ENCODE measurements at places on chromosomes 3 and 15. TPM values are rescaled to one million over a fixed set of nuclear protein-coding genes. Genes with fewer than 3 reads are reported as not detected.

- ATAC-seq: no peak
These were observed 17.9 kb downstream of the FAM174B start for GRCh38 chr15:92637626-92638025.

GRCh38 chr3:13712682-13713180, 163.8 kb downstream of the FBLN2 start:
- no peak for ATAC-seq

ZDHHC23 gene
- 2.7 TPM for total RNA-seq

DNA sequence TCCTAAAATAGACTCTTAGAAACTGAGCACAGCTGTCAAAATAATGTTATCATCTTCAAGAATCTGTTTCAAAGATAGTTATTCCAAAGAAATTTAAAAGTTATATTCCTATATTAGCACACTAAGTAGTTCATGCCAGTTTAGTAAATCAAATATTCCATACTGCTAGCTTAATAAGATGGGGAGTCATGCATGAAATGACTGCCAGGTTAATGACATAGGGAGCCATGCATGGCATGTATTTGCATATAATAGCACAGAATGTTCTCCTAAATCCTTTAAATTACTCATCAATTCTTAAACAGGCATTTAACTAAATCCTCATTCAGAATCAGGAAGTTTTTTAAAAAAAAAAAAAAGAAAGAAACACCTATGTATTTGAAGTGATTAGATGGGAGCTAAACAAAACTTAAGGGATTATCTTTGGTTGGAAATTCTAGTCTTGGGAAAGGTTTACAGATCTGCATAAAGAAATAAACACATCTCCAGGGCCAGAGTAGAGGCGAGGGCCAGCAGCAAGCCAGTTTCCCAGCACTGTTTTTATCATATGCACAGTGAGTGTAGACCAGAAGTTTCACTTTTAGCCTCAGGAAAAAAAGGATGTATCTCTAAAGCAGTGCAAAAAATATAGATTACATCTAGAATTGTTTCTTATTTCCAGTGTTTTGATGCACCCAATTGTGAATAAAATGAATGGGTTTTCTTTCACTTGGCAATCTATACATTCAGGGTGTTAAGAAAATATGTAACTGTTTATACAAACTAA, 366.4 kb upstream of the AGTR1 start:
- ATAC-seq: peak; percentile 17

GRCh38 chr3:109136523-109136922, at the start of gene C3orf85:
C3orf85 (plus strand) TSS chr3:109136719; CDS start chr3:109136848, 129 bp downstream.
- ATAC-seq: no peak

DNA sequence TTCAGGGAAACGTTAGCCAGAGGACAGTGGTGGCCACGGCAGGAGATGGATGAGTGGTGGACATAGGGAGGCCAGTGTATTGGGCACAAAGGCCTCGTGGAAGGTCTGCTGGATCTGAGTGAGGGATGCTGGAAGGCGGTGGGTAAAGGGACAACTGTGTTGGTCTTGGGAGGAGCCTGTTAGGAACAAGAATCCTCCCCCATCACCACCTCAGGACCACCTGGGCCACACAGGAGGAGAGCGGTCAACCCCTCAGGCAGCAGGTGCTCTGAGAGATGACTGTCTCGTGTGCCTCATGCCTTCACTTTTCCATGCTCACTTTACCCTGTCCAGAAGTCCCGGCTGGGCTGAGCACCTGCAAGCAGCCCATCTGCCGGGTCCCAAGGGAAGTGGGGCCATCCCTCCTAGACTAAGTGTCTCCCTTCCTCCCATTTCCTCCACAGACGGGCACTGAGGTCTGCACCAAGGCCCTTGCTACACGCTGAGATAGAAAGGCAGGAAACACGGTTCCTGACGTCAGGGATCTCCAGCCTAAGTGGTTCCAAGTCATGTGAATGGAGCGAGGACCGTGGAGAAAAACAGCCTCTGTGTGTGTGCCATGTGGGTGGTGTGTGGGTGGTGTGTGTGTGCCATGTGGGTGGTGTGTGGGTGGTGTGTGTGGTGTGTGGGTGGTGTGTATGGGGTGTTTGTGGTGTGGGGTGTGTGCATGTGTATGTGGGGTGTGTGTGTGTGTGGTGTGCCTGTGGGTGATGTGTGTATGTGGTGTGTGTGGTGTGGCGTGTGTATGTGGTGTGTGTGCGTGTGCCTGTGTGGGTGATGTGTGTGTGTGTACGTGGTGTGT, 47.8 kb upstream of the CTSH start:
- ATAC-seq: no peak

HOMER2 gene
- total RNA-seq: 15.6 TPM

C3orf70 gene
- 0.61 TPM for total RNA-seq

FAM81A gene
- 4.8 TPM for total RNA-seq

ISLR gene
- total RNA-seq: 0.63 TPM

DNA sequence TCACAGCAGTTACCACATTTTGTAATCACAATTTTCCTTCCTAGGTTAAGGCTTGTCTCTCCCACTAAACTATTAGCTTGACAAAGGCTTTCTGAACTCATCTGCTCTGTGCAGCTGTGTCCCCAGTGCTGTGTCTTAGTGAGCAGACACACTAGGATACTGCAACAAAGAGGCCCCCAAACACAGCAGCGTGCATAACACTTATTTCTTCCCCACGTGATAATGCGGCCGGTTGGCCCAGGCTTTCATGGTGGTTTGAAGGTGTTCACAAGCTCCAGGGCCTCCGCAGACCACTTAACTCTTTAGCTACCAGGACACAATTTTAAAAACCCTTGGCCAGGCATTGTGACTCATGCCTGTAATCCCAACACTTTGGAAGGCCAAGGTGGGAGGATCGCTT, 2.2 kb upstream of the HDAC11 start:
- peak; percentile 54 for ATAC-seq

KBTBD8 gene
- 4.9 TPM for total RNA-seq

COX17 gene
- 53.4 TPM for total RNA-seq

DNA sequence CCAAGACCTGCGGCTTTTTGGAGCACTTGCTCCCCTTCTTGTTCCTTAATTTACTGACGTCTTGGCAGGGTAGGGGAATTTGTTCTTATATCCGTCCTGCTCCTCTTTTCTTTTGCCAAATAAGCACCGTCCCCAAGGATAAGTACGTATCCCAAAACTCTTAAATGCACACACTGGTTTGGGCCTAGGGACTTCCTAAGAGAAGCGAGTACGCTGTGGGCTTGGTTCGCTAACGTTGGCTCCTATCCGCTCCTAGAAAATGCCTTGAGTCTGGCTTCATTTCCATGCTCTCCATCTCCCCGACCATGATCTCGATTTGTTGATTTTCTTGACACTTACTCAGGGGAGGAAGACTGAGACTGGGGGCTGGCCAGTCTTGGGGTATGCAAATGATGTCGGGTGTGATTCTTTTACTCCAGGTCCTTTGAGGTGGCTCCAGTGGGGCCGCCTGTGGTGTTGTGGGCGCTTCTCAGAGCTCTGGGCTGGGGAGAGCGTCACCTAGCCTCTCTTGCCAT, 1.3 kb downstream of the MYRIP start:
- ATAC-seq: no peak

P3H2 gene
- 2.5 TPM for total RNA-seq

ERICH6 gene
- 0.53 TPM for total RNA-seq

GRCh38 chr15:39191871-39192291, 389.0 kb upstream of the THBS1 start:
- ATAC-seq: no peak

SCAMP5 gene
- 2.4 TPM for total RNA-seq

DNA sequence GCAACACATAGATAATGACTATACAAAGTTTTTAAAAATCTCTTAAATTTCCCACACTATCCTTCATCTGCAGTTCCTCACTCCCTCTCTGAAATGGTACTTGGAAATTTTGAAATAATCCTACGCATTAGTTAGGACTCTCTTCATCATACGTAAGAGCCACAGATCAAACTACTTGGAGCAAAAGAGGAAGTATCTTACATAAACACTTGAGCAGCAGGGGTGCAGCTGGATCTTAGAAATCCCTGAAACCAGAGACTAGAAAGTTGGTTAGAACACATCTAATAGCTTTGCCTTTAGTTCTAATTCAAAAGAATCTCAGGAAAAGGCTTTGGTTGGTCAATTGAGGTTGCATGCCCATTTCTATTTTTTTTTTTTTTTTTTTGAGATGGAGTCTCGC, 38.8 kb upstream of the ZNF445 start:
- no peak for ATAC-seq

DNA sequence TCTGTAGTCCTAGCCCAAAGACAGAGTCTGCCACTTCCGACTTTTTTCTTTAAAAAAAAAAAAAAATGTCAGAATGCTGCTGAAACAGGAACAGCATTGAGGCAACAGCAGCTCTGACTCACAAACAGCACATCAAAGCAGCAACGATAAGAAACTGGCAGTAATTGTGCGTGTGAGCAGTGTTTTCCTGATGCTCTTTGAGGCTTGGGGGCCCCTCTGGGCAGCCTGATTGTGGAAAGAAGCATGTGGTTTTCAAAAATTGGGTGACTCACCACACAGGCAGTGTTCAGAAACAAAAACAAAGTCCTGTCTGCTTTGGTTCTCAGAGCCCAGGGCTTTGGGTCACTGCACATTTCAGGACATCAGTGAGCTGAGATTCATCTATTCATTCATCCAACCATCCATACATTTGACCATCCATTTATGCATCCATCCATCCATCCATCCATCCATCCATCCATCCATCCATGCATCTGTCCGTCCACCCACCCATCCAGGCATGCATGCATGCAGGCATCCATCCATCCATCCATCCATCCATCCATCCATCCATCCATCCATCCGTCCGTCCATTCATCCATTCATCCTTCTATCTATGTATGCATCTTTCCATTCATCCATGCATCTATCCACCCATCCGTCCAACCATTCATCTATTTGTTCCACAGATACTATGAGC, 308.4 kb downstream of the RPLP1 start:
- ATAC-seq: peak; percentile 93

- ATAC-seq: peak; percentile 57
These were observed 290.4 kb upstream of the STT3B start for GRCh38 chr3:31242026-31242960.

LMOD3 gene
- total RNA-seq: 0.25 TPM

ACP3 gene
- 0.27 TPM for total RNA-seq

DNA sequence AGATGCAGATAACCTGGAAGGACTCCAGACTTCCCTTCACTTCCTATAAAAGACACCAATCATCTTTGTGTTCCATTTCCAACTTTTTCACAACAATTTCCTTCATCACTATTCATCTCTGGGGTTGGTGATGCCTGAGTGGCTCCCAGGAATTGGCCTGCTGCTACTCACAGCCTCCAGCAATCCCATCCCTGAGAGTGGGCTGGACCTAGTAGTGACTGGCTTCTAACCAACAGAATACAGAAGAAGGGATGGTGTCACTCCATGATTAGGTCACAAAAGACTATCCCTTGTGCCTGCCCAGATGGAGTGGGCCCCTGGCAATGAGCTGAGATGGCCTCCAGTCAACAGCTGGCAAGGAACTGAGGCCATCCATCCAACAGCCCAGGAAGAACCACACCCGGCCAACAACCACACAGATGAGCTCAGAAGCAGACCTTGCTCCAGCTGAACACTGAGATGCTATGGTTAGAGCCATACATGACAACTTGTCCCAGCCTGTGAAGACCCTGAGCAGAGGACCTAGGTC, 20.9 kb downstream of the OCA2 start:
- ATAC-seq: no peak

SYNM gene
- 6.2 TPM for total RNA-seq

- ATAC-seq: no peak
These were observed 92.6 kb downstream of the ERC2 start for GRCh38 chr3:56375654-56376053.

TMEM40 gene
- total RNA-seq: 1.9 TPM

- ATAC-seq: no peak
These were observed 15.4 kb upstream of the MSL2 start for GRCh38 chr3:136211547-136211946.

DNA sequence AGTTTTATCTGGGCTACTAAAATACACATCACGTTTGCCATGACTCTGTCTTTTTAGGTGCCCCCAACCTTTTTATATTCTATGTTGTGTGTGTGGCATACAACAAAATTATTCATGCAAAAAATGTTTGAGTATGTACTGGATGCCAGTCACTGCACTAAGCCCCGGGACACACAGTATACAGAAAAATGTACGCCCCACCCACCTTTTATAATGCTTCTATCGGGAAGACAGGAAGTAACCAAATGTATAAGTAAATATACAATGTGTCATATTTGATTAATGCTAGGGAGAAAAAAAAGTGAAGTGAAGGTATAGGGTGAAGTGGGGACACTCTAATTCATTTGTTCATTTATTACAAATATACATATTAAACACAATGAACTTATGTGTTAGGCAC, 503.4 kb upstream of the MDFIC2 start:
- no peak for ATAC-seq

DNA sequence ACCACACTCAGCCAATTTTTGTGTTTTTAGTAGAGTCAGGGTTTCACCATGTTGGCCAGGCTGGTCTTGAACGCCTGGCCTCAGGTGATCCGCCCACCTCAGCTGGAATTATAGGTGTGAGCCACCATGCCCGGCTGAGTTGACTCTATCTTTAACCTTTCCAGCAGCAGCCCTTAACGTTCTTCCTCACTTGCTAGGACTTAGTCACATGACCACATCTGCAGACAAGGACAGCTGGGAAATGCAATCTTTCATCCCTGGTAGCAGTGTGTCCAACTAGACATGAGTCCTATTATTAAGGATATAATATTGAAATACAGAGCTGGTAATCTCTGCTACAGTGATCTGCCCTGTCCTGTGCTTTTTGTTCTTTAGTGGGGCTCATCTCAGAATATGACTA, 18.0 kb downstream of the LCMT2 start:
- ATAC-seq: no peak

All from motor neuron (in vitro differentiated cells).